ENCODE measurements at places on chromosomes 11 and 22. TPM values are rescaled to one million over a fixed set of nuclear protein-coding genes. Genes with fewer than 3 reads are reported as not detected.

- H3K4me1 ChIP-seq, result no peaks in the 10 kb centered on the region
- no peak overlapping the region for H3K4me3 ChIP-seq
- no peak overlapping the region for H3K27ac ChIP-seq
- H3K36me3 ChIP-seq, result no peaks in the 10 kb centered on the region
Observed at GRCh38 chr11:37511425-37511933, 913.4 kb upstream of the RAG2 start.

DNA sequence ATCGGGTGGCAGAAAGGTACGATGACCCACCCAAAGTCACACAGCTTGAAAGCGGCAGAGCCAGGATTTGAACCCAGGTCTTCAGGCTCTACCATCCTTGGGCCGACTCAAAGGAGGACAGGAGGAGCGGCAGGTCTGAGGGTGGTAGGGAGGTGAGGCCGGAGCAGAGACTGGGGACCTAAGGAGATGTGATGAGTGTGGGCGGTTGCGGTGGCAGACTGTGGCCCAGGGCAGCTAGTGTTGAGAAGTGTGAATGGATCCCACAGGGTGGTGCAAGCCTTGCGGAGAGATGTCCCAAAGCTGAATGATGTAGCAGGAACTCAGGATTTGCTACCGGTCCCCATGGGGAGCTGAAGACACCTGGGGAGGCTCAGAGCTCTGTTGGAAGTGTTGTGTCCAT lies 180.2 kb downstream of the MYO18B start:
- no peak overlapping the region for H3K27ac ChIP-seq
- no peak for DNase-seq
- H3K27me3 ChIP-seq, result peaks cover 17% of the 10 kb centered on the region
- H3K4me3 ChIP-seq, result no peak overlapping the region

The C11orf21 gene
- total RNA-seq, result 2.1 TPM

The CHST1 gene
- total RNA-seq, result not detected

- DNase-seq, result no peak
- peak overlapping the region; percentile 44 for H3K27ac ChIP-seq
- H3K36me3 ChIP-seq, result no peaks in the 10 kb centered on the region
Observed at GRCh38 chr11:35330156-35330889, 89.0 kb downstream of the SLC1A2 start.

GRCh38 chr11:65274735-65275682 lies 13.2 kb downstream of the POLA2 start:
- peak; percentile 40 for DNase-seq
- H3K4me3 ChIP-seq, result no peak overlapping the region
- H3K27me3 ChIP-seq, result no peaks in the 10 kb centered on the region
- H3K4me1 ChIP-seq, result peaks cover 12% of the 10 kb centered on the region

The IFITM2 gene
- 549 TPM for total RNA-seq

- H3K27me3 ChIP-seq, result peaks cover 8% of the 10 kb centered on the region
- no peak for DNase-seq
- H3K4me3 ChIP-seq, result no peak overlapping the region
- no peak overlapping the region for H3K27ac ChIP-seq
- H3K4me1 ChIP-seq, result no peaks in the 10 kb centered on the region
Observed at GRCh38 chr11:120554766-120555432, 43.4 kb downstream of the GRIK4 start.

DNA sequence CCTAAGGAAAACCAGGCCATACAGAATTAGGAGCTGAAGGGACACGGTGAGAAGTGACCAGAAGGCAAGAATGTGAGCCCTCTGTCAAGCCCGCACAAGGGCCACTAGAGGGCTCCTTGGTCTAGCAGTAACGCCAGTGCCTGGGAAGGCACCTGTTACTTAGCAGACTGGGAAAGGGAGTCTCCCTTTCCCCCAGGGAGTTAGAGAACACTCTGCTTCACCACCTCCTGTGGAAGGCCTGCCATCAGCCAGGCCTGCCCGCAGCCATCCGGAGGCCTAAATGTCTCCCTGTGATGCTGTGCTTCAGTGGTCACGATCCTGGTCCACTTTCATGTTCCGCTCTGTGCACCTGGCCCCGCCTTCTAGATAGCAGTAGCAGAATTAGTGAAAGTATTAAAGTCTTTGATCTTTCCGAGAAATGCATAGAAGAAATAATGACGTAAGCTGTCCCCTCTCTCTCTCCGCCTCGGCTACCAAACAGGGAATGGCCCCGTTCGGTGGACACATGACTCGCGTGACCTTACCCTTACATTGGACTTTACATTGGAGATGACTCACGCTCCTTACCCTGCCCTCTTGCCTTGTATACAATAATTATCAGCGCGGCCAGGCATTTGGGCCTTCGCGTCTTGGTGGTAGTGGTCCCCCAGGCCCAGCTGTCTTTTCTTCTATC lies 10.7 kb upstream of the GSTP1 start:
- H3K36me3 ChIP-seq, result no peaks in the 10 kb centered on the region
- no peak overlapping the region for H3K27ac ChIP-seq
- no peaks in the 10 kb centered on the region for H3K4me1 ChIP-seq

- no peaks in the 10 kb centered on the region for H3K4me1 ChIP-seq
- no peaks in the 10 kb centered on the region for H3K36me3 ChIP-seq
- no peak for DNase-seq
- H3K4me3 ChIP-seq, result no peak overlapping the region
Observed at GRCh38 chr11:75069473-75069872, 27.2 kb downstream of the OR2AT4 start.

- H3K27ac ChIP-seq, result no peak overlapping the region
- no peak for DNase-seq
- H3K27me3 ChIP-seq, result peaks cover 2% of the 10 kb centered on the region
- H3K4me1 ChIP-seq, result no peaks in the 10 kb centered on the region
- H3K36me3 ChIP-seq, result no peaks in the 10 kb centered on the region
- H3K4me3 ChIP-seq, result no peak overlapping the region
Observed at GRCh38 chr11:132052904-132053303, 682.5 kb downstream of the NTM start.

- H3K4me3 ChIP-seq, result no peak overlapping the region
- H3K27ac ChIP-seq, result peak overlapping the region; percentile 76
- H3K36me3 ChIP-seq, result peaks cover 5% of the 10 kb centered on the region
Observed at GRCh38 chr22:47052236-47053012, 290.0 kb downstream of the TBC1D22A start.

DNA sequence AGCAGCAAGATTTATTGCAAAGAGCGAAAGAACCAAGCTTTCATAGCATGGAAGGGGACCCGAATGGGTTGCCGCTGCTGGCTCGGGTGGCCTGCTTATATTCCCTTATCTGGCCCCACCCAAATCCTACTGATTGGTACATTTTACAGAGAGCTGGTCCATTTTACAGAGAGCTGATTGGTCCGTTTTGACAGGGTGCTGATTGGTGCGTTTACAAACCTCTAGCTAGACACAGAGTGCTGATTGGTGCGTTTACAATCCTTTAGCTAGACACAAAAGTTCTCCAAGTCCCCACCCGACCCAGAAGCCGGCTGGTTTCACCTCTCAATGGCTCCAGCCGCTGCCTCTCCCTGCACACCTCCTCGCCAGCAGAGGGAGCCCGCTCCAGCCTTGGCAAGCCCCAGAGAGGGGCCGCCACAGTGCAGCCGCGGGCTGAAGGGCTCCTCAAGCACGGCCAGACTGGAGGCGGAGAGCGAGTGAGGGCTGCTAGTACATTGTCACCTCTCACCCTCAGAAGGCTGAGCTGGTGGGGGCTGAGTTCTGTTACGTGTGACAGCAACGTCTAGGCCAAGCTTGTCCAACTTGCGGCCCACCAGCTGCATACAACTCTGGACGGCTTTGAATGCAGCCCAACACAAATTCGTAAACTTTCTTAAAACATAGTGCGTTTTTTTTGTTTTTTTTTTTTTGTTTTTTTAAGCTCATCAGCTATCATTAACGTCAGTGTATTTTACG lies 8.7 kb downstream of the PTH start:
- peak overlapping the region; percentile 49 for H3K4me3 ChIP-seq
- peak overlapping the region; percentile 40 for H3K27ac ChIP-seq
- no peaks in the 10 kb centered on the region for H3K36me3 ChIP-seq
- DNase-seq, result peak; percentile 73
- peaks cover 5% of the 10 kb centered on the region for H3K4me1 ChIP-seq
- peaks cover under 1% of the 10 kb centered on the region for H3K27me3 ChIP-seq

DNA sequence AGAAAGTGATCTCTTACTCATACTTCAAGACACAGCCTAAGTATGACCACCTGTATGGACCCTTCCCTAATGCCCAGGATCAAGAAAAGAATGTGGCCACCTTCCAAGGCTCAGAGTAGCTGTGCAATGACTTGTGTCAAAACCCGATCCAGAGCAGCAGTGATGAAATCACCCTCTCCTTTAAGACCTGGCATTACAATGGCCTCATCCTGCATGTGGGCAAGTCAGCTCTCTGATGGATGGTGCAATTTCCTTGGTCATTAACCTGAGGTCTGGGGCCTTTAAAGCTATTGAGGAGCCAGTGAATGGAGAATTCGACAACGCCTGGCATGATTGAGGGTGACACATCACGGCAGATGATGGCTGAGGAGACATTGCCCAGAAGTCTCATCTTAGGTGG lies 9.1 kb upstream of the TUBA8 start:
- DNase-seq, result no peak
- peaks cover 51% of the 10 kb centered on the region for H3K36me3 ChIP-seq
- H3K4me1 ChIP-seq, result peaks cover 22% of the 10 kb centered on the region

The P4HA3 gene
- total RNA-seq, result not detected

DNA sequence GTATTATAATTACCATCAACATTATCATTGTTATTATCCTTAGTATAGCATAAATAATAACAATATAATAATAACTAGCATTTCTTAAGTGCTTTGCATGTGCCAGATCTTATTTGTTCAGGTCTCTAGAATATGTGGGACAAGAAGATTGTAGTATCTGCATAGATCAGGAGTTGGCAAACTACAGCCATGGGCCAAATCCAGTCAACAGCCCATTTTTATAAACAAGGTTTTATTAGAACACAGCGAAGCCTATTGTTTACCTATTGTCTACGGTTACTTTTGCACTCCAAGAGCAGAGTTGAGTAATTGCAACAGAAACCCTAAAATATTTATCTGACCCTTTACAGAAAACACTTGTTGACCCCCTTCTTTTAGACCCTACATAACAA lies 81.4 kb downstream of the SLC1A2 start:
- H3K36me3 ChIP-seq, result no peaks in the 10 kb centered on the region
- no peak overlapping the region for H3K27ac ChIP-seq
- DNase-seq, result no peak
- no peaks in the 10 kb centered on the region for H3K27me3 ChIP-seq
- H3K4me1 ChIP-seq, result peaks cover 23% of the 10 kb centered on the region

The SYT13 gene
- not detected for total RNA-seq

The TEX54 gene
- not detected for total RNA-seq

GRCh38 chr22:36998620-36999351 lies 20.5 kb downstream of the TST start:
- peaks cover 6% of the 10 kb centered on the region for H3K27me3 ChIP-seq
- no peaks in the 10 kb centered on the region for H3K4me1 ChIP-seq

DNA sequence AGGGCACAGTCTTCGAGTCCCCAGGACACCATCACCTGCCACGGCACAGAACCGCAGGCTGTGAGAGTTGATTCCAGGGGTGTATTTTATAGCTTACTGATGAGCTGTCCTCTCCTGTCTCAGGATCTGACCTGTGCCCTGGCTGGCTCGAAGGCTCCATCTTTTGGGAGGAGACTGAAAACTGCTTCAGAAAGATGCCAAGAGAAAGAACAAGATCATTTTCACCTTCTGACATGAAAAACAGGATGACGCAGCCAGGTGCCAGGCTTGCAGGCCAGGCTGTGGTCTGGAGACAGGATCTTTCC lies 2.2 kb downstream of the MRGPRD start:
- no peak for DNase-seq
- no peak overlapping the region for H3K27ac ChIP-seq
- no peaks in the 10 kb centered on the region for H3K36me3 ChIP-seq
- no peak overlapping the region for H3K4me3 ChIP-seq
- H3K27me3 ChIP-seq, result peaks cover 4% of the 10 kb centered on the region

DNA sequence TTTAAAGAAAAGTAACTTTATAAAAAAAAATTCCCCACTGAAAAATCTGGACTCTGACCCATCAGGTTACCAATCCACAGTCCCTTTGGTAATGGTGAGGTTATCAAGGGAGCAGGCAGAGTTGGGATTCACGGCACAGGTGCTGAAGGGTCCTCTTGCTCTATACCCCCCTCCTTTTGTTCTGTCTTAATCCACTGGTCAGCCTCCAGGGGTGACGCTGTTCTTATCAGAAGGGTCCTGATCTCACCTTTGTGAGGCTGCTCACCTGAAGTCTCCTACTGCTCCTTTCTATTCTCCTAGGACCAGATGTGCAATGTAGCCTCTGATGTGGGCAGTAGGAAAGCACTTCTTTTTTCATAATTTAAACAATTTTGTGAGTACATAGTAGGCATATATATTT lies 80.6 kb upstream of the E2F8 start:
- H3K4me3 ChIP-seq, result no peak overlapping the region
- DNase-seq, result no peak
- H3K4me1 ChIP-seq, result no peaks in the 10 kb centered on the region
- no peak overlapping the region for H3K27ac ChIP-seq
- peaks cover 20% of the 10 kb centered on the region for H3K27me3 ChIP-seq
- no peaks in the 10 kb centered on the region for H3K36me3 ChIP-seq
